Fibroblast of skin of right quadriceps (primary cell): ENCODE measurements at places on chromosomes 11 and 22.

DNA sequence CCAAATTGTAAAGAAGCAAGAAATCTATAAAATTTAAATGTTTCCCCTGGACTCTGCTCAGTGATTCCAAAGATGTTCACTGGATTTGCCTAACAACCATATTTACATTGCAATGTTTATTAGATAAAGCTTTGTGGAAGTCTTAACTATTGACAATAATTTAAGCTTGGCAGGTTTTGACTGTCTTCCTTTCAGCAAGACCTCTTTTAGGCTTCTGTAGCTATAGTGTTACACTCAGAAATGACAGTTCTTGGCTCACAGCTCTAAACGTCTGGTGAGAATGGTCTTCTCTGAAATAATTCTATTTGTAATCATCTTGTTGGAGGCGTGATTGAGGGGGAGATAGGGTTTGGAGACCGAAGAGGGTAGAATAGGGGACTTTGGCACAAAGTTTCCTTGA, 44.8 kb upstream of the CRTAM start:
- DNase-seq, result no peak

- peak; percentile 12 for DNase-seq
These were observed 141.4 kb downstream of the NTM start for GRCh38 chr11:131511794-131512193.

DNA sequence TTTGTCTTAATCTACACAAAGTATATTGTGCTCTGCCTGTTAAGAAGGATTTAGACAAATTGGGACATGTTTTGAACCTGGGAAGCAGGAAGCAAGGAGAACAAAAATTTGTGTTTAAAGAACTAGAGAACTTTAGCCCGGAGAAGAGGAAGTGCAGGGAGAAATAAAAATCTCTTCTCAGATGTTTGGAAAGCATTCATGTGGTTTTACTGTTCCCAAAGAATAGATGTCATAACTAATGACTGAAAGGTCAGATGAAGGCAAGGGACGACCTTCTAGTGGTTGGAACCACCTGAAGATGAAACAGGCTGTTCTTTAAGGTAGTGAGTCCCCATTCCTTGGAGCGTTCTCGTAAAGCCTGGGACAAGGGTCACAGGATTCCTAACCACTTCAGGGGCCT, 38.3 kb downstream of the IRAG1 start:
- no peak for DNase-seq

GRCh38 chr11:115365907-115366306, 138.3 kb downstream of the CADM1 start:
- no peak for DNase-seq

GRCh38 chr22:47914481-47915097, 1152.1 kb downstream of the TBC1D22A start:
- DNase-seq, result no peak

DNA sequence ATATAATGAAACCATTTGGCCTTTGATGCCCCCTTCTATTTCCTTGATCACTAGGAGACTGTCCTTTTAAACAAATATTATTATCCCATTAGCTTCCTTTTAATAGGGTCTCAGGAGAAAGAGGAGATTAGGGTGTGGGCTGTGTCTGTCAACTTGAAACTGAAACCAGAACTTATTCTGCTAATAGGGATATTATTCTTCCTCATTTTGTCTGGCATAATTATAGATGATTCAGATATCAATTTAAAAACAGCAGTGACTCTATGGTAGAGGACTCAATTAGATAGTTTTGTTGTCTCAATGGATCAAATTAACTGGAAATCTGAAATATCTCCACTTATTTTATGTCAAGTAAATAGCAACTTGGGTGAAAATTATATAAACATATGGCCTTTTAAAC, 584.9 kb upstream of the CCDC90B start:
- no peak for DNase-seq

- DNase-seq, result no peak
These were observed 52.2 kb downstream of the DNAJC24 start for GRCh38 chr11:31421820-31422219.

DNA sequence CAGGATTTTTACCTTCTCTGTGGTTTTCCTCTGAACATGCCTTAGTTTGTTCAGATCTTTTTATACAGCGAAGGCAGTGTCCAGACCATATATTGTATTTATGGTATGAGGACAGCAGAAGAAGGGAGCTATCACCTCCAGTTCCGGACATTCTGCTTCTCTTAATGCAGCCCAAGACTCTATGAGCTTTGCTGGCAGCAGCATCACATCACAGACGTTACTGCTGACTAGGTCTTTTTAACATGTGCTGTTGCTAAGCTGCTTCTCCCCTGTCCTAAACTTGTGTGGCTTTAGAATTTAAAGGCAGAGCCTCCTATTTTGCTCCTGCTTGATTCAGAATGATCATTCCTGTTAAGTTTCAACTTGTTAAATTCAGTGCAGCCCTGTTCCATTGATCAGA, 13.4 kb downstream of the MICAL2 start:
- DNase-seq, result peak; percentile 51

DNA sequence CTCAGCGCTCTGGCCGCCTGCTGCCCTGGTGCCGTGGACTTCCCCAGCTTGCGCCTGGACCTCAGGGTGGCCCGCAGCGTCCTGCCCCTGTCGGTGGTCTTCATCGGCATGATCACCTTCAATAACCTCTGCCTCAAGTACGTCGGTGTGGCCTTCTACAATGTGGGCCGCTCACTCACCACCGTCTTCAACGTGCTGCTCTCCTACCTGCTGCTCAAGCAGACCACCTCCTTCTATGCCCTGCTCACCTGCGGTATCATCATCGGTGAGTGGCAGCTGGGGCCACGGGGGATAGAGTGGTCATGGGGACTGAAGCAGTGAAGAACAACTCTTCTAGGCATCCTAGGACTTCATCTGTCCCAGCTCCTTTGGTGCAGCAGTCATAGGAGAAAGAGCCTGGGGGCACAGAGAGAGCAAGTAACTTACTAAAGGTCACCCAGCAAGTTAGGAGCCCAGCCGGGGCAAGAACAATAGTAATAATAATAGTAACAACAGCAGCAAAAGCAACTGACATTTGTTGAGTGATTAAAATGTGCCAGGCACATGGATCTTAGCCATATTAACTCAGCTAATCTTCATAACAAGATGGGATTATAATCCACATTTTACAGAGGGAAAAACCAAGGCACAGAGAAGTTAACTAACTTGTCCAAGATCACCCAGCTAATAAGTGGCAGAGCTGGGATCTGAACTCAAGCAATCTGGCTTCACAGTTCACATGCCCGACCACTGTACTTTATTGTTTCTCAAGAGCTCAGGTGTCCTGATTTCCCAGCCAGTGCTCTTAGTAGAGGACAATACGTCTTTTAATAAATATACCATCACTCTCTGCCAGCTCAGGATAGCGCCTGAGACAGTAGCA, 1.4 kb downstream of the SLC35C1 start:
- no peak for DNase-seq

DNA sequence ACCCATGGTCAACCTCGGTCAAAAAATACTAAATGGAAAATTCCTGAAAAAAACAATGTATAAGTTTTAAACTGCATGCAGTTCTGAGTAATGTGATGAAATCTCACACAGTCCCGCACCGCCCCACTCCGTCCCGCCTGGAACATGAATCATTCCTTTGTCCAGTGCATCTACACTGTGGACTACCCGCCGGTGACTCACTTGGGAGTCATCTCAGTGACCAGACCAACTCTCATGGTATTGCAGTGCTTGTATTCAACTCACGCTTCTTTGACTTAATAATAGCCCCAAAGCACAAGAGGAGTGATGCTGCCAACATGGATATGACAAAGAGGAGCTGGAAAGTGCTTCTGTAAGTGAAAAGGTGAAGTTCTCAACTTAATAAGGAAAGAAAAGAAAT, 48.8 kb downstream of the ARHGAP32 start:
- peak; percentile 97 for DNase-seq

DNA sequence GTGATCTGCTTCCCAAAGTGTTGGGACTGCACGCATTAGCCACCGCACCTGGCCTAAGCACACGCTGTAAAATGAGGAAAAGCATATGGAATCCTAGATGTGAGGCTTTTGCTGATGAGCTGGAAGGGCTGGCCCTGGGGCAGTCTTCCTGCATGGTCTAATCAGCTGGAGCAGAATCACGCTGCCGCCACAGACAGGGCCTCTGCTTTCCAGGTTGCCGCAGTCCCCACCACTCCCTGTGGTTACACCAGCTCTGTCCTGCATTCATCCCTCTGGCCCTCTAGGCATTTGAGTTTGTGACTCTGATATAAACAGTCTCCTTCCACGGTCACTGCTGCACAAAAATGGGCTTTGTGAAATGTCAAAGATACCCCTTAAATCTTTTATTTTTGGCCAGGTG, 17.1 kb downstream of the RPS6KA4 start:
- no peak for DNase-seq

DNA sequence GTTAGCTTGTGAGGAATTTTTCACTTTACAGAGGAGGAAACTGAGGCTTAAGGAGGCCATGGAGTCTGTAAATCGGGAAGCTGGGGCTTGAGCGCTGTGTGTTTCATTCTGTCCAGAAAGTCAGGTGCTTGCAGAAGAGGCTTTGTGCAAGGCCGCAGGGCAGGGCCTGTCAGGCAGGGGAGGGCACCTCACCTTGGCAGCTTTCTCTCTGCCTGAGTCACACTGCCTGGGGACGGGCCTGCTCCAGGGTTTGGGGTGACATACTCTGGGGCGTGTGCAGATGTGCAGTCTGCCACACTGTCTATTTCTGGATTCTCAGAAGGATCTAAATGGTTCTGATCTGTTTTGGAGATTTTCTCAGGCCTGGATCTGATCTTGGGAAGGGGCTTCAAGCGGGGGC, 8.4 kb downstream of the INCENP start:
- DNase-seq, result no peak

DNA sequence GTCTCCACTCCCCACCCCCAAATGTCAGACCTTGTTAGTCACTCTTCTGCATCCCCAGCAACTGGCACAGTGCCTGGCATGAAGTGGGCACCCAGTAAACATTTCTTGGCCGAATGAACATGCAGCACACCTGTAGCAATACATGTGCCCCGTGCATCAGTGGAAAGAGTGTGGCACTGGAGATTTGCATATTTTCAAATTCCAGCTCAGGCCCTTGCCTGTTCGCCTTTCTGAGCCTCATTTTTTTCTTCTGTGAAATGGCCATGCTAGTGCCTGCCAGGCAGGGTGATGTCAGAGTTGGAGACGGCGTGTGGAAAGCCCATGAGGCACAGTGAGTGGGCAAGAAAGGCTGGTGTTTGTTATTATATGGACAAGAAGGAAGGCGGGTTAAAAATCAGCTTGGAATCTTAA, 38.7 kb downstream of the CD82 start:
- DNase-seq, result no peak

DNA sequence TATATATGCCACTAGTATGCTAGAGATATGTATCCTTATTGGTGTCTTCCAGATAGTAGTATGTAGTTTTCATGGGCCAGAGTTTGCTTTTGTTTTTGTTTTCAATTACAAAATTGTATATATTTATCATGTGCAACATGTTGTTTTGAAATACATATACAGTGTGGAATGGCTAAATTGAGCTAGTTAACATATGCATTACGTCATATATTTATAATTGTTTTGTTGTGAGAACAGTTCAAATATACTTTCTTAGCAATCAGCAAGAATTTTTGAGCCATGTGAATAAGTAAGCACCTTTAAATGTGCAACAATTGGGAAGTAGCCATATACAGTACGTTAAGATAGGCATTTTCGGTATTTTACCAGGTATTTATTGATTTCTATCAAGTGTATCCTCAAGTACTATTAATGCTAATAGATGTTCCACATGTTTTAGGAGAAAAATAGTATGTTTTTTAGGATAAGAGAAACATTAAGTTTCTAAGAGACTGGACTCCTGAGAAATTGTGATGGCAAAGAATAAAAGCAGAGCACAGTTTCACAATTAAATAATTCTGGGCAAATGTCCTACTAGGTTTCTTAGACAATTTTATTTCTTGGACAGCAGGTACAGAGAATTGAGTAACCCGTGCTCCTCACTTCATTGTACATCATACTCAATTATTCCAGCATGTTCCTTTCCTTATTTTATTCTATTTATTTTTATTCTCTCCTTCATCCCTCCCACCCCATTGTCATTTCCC, 60.5 kb upstream of the SLC5A12 start:
- no peak for DNase-seq

DNA sequence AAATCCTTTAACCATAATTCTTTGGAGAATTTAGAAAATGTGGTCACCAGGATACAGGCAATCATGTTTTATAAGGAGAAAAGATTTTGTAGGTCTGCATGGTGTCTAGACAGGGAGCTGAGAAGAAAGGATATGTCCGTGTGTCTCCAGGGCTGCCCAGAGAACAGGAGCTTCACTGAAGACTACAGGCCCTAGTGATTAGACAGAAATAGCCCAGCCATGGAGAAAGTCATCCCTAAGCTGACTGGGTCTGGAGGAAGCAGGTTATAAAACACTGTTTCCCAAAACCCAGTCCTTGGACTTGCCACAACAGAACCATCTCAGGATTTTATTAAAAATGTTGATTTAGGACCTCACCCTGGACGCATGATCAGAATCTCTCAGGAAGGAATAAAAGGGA, 84.4 kb downstream of the GALNT18 start:
- no peak for DNase-seq

GRCh38 chr22:50670513-50670912, 2.1 kb upstream of the SHANK3 start:
- DNase-seq, result no peak

DNA sequence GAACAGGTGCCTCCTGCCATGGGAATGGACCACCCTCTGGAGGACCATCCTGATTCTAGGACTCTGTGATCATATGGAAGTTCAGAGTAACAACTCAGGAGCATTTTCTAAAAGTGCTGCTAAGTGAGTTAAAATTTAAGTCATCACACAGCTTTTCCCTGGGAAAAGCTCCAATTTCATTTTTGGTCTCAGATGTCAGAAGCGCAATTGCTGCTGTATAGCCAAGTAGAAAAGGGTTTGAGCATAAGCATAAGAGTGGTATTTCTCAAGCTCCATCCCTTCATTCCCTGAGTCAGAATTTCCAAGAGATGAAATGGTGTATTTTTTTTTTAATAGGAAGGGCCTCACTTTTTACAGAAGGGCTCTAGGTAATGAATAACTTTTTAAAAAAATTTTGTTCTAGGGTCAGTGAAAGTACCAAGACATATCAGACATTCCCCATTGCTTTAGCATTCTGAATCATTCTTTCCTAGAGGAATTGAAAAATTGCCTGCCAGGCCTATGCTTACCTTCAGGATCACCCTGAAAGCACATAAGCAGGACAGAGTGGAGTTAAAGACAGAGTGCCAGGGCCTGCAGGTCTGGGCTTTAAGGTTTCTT, 564.5 kb upstream of the ISX start:
- no peak for DNase-seq

- DNase-seq, result no peak
These were observed 23.6 kb upstream of the ETS1 start for GRCh38 chr11:128610721-128611617.

GRCh38 chr11:87401653-87402052, 363.9 kb downstream of the TMEM135 start:
- no peak for DNase-seq

DNA sequence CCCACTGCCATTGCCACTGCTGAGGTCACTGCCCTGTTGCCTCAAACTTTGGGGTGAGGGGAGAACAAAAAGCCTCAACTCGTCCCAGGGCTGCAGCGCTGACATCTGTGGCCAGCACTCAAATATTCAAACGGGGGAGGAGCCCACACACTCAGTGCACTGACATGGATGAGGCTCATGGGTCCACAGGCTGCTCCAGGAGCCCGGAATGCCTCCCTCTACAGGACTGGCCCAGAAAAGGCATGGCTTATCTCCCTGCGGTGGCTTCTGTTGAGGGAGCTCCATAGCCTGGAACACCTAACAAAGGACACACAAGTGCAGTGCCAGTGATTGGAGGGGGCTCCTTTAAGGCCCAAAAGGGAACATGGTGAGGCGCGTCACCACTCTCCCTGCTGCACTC, 341.1 kb upstream of the LUZP2 start:
- DNase-seq, result no peak

GRCh38 chr11:95445746-95446333, 214.8 kb upstream of the SESN3 start:
- peak; percentile 8 for DNase-seq
